Central memory CD4-positive, alpha-beta T cell (primary cell): ENCODE measurements at places on chromosomes 1 and 21.

DNA sequence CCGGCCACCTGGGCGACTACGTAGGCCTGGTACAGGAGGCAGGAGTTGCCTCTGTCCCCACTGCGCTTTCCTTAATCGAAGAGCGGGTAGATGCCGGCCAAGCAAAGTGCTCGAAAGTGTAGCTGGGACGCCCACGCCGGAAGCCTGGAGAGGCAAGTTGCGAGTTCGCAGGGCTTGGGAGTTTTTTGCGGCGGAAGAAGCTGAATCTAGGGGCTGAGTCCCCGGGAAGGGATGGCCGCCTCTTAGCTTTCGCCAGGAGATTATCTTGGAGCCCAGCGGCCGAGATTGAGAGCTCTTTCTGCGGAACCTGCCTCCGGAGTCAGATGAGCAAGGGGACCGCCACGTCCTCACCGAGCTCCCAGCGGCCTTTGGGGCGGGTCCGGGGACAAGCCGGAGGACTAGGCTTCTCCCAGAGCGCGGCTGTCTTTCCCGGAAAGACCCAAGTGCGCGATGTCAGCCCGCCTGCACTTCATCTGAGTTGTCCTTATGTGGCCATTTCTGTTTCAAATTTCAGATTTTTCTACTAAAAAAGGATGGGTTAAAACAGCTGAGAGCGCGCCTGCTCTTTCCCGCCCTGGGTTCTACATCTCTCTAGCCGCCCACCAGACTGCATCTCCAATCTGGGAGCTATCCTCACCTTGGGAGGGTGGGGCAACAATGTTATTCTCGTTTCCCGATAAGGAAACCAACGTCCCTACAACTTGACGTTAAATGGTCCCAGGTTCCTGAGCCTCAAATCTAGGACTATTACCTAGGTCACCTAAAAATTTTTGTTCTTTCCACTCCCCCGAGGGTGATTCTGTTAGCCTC, 12.4 kb upstream of the TBX15 start:
- DNase-seq = no peak

GRCh38 chr1:188070848-188071247, 1242.1 kb downstream of the PLA2G4A start:
- no peak for DNase-seq

GRCh38 chr1:219472596-219472995, 140.3 kb downstream of the ZC3H11B start:
- no peak for DNase-seq

GRCh38 chr21:45533361-45533845, 8.8 kb downstream of the SLC19A1 start:
- DNase-seq = no peak

GRCh38 chr1:21594935-21595897, 73.9 kb downstream of the RAP1GAP start:
- no peak for DNase-seq

DNA sequence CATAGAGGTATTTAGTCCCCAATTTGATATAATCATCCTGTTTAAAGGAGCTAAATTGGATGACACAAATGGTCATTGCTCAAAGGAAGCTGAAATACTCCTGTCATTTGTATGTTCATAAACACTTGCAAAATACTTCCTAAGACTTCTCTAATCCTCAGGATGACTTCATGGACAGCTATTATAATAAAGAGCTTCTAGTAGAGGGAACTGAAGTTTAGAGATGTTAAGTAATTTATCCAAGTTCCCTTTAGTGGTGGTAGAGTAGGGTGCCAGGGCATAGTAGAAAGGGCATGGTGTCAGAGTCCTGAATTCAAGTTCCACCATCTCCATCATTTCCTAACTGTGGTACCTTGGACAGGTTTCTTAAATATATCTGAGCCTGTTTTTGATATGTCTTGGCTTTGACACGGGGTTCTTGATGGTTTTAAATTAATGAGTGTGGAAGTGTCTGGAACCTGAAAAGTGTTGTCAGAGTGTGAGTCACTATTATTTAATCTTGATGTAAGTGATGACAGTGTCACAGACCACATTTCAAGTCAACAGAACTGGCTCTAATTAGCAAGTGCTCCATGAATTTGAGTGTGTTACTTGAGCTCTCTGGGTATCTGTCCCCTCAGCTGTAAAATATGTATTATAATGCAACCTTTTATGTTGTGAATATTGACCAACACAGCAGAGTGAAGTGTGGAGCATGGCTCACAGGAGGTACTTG, 12.1 kb upstream of the GBP6 start:
- DNase-seq = no peak

DNA sequence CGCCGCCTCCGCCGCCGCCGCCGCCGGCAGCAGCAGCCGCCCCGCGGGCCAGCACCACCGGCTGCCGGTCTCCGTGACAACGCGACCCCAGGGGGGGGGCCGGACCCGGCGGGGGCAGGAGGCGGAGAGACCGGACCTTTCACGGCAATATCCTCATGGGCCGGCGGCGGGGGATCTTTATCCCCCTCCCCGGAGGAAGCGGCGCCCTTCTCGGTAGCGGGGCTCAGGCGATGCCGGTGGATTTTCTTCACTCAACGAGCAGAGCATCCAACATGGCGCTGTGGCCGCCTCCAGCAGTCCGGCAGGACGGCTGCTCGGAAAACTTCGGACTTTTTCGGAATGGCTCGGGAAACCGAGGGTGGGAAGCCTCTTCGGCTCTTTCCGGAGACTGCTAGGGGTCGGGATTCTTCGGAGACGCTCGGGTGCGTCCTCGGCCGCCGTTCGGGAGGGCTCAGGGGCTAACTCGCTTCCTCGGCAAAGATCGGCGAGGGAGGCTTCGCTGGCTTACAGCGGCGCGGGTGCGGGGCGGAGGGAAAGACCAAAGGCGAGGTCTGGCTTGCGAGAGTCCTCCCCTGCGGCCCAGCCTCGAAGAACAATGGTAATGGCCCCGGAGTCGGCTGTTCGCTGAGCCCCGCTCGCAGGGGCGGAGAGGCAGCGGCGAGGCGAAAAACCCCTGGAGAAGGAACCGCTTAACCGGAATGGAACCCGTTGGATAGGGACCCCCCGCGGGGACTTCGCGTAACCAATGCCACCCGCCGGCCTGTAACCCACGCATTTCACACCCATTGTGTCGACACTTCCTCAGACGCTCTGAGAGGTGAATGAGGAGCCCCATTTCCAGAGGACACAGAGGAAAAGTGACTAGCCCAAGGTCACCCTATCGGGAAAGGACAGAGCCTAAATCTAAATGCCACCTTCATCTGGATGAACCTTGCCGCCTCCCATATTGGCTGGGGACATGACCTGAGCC, at the start of gene EIF4G3:
Gene EIF4G3 (minus strand): TSS at position 312 of the 970 bp plus-strand sequence. CDS start 174,155 bp downstream, outside the sequence.
- DNase-seq = peak; percentile 97

- DNase-seq = no peak
These were observed 56.7 kb upstream of the PUM1 start for GRCh38 chr1:31122101-31122735.

DNA sequence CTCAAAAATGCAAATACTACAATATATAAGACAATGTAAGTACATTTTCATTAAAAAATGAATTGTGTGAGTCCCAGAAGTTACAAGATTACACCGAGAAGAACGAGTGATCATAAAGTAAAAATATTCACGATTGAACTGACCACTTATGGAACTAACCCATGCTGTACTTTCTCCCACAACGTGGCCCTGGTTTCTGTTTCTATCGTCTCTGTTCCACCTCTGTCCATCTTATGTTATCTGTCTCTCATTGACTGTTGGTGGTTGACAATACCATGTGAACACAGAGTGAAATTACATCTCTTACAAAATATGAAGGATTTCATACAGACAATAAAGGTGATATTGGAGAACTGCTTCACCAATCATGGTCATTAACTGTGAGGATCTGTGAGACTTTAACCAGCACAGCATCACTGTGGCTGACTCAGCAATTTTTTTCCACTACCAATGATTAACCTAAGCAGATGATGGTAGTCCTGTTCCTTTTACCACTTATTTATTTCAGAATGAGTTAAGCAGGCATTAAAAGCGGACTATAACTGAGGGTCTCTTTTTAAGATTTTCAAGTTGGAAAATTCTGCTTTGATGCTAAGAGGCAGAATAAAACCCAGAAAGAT, 165.1 kb downstream of the TGFB2 start:
- DNase-seq = no peak
